ENCODE measurements at places on chromosomes 1 and 21.
A peak's percentile ranks its signal among the peaks of the same experiment; 100 is the strongest.

DNA sequence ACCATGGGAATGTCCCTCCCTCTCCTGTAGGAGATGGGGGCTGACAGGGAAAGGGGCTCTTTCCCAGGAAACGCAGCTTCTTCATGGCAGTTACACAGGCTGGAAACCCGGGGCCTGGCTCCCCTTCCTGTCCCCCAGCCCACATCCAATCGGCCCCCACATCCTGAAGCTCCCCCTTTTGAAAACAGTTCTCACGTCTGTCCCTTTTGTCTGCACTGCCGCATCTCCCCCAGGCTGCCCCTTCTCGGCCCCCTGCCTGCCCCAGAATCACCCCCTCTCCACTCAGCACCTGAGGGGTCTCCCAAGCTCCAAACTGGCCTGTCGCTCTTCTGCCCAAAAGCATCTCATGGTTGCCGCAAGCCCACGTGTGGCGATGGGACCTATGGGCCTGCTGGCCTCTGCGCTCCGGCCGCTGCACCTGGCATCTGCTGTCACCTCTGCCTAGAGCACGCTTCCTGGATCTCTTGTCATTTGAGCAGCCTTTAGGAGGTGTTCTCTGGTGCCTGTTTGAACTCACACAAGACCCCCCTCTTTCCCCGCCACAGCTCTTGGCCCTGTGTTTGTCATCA, 867 bp downstream of the SLC1A7 start:
- no peak for DNase-seq

DNA sequence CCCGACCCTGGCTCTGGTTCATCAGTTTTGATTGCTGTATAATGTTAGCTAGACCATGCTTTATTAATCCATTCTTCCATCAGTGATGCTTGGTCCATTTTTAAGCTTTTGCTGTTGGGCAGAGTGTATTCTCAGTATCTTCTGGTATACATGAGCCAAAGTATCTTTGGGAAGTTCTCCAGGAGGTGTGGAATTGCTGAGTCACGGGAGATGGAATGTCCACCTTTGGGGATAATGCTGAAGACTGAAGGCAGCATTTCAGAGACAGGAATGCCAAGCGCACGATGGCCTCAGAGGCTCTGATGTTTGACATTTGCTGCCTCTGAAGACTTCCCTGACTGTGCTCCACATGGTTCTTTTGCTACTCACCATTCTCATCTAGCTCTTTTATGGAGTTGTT, 266.3 kb upstream of the KAZN start:
- DNase-seq = no peak

DNA sequence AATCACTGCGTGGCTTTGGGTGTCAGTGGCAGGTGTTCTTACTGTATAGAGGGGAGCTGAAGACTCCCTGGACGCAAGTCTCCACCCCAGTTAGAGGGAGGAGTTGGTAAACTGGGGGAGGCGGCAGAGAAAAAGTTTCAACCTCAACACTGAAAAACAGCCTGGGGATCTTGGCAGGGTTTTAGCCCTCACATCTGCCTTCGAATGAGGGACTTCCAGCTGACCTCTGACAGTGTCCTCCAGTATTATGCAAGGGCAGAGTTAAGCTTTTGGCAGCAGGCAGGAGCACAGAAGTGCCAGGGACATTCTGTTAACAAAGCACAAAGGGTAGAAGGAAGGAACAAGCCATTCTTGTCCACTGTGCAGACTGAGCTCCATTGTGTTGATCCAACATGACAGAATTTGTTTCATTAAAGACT, 41.2 kb upstream of the RAB4A start:
- DNase-seq = no peak

DNA sequence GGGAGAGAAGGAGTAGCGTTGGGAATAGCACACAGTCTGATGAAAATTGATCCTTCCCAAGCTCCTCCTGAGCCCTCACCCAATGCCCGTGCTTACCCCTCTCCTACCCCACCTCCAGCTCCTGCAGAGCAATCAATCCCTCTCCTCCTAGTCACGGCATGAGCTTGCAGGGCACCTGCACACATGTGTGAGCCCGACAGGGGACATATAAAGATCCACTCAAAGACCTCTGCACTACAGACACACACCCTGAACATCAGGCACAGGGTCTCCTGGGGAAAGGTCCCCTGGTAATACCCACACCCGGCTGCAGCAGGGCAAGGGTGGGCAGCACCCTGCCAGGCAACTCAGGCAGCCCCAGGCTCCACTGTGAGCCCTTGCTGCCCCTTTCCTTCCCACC, 426 bp downstream of the VSIG8 start:
- no peak for DNase-seq

DNA sequence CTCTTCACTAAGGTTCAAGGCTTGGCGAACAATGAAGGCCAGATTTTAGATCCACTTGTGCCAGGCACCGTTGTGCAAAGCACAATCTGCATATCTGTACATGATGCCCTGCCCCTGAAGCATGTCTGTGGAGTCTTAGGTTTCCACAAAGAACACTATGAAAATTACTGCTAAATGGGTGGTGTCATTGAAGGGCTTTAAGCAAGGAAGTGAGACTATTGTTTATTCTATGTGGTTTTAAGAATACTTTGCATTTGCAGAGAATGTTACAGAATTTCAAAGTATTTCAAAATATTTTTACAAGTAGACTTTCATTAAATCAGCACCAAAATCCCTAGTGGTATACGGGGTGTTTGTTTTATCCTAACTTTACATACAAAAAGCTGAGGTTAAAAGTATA, 8.8 kb downstream of the TSEN15 start:
- DNase-seq = no peak

GRCh38 chr1:226625326-226625725, 76.8 kb downstream of the STUM start:
- DNase-seq = no peak

- DNase-seq = no peak
Measured at GRCh38 chr1:119038363-119038762, 50.2 kb upstream of the TBX15 start.

GRCh38 chr21:46115441-46116188, 17.7 kb downstream of the COL6A2 start:
- DNase-seq = peak; percentile 16

DNA sequence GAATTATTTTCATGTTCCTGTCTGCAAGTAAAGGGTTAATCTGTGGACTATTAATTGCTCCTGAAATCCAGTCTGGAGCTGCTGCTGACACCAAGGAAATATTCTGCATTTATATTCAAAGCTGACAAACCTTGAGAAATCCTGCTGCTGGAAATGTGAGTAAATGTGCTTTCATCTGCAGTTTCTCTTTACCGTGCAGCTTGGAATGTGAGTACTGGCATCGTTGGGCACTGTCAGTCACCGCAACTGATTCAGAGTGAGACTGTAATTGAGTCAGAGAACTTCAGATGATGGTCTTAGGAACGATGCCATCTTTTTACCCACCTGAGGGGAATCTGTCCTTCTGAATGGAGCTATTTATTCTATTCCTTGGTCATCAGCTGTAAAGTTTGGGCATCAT, 420.6 kb downstream of the SIPA1L2 start:
- no peak for DNase-seq

DNA sequence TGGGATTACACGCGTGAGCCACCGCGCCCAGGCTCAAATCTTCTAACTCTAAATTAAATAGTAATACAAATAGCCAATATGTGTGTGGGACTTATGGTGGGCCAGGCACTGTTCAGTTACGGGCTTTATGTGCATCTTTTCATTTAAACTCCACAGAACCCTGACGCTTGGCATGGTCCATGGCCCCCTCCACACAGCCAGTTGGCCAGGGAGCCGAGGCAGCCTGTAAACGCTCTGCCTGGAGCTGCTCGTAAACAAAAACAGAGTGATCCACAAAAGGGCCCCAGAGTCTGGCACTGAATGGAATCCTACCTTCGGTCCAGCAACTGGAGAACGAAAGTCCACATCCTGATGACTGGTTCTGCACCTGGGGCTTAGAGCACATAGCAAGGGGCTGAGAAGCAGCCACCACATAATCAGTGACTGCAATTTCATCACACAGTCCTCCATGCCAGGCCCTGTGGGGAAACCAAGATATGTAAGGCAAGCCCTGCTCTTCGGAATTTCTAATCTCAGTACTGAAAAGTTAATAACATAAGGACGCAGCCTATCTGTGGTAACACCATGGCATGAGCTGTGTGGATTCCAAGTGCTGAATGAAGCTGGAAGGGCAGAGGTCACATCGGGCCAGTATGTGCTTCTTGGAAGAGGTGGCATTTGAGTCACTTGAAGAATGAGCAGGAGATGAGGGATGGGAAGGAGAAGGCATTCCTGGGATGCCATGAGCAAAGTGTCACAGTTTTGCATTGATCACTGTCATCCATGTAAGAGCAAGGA, 13.5 kb upstream of the ADAMTSL4 start:
- DNase-seq = no peak

GRCh38 chr1:221734187-221734586, 7.7 kb downstream of the DUSP10 start:
- no peak for DNase-seq

DNA sequence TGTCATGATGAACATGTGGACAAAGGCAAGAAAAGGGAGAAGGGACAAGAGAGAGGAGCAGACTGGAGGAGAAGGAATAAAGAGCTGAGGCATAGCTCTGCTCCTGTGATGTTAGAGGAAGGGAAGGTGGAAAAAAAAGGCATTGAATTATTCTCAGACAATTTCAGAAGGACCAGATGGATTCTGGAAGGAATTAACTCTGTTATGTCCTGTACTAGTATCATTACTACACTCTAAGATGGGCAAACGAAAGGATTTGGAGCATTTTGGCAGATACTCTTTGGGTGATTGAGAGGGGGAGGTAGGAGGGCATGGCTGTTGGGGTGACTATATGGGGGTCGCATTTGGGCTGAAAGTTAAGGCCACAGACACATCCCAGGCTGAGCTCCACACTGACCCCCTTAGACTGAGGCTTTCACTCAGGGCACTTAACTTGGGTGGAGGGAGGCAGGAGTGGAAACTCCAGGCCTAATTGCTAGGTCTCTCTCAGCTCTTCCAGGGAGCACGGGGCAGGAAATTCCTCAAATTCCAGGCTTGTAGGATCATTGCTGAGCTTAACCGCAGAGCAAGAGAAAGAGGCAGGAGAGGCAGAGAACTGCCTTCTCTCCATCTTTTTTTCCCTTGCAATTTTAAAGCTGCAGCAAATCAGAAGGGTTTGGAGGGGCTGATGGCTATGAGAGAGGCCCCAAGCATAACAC, 25.9 kb downstream of the KIRREL1 start:
- no peak for DNase-seq

GRCh38 chr1:234696148-234696576, 86.2 kb upstream of the IRF2BP2 start:
- DNase-seq = no peak

DNA sequence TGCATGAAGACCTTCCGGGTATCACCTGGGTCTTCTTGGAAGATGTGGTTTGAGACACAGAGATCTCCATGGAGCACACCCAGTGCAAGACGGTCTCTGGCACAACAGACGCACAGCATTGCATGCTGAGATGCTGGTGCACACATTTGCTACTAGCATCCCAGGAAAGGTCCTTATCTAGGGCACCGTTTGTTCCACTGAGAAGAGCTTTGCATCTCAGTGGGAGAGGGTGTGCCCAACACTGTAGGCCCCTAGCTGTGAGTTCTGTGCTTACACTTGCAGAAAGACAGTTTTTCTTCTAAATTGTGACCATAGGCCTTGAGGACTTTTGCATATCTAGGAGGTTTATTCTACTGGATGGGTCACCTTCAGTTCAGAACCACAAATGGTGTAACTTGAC, 554.1 kb downstream of the MATN1 start:
- DNase-seq = no peak

DNA sequence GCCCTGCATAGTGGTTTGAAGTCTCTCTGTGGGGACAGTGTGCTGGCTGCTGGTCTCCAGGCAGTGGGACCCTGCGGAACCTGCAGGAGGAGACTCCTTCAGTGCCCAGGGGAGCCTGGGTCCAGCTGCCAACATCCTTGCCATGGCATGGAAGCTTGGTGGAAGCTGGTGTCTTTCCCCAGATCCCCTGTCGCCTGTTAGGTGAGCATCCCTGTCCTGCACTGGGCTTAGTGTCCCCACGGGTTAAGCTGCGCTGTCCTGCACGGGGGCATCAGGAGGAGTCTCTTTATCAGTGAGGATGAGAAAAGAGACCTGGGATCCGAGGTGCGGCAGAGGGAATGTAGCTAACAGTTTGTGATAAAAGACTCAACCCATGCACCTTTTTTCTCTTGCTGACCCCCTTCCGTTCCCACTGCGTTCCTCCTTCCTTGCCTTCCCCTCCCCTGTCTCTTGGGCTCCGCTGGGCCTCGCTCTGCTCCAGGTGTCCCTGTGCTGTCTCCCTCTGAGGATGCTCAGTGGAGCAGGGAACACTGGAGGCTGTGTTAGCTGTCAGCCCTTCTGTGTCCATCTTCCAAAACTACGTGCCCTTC, 59.3 kb downstream of the SLC37A1 start:
- DNase-seq = no peak

DNA sequence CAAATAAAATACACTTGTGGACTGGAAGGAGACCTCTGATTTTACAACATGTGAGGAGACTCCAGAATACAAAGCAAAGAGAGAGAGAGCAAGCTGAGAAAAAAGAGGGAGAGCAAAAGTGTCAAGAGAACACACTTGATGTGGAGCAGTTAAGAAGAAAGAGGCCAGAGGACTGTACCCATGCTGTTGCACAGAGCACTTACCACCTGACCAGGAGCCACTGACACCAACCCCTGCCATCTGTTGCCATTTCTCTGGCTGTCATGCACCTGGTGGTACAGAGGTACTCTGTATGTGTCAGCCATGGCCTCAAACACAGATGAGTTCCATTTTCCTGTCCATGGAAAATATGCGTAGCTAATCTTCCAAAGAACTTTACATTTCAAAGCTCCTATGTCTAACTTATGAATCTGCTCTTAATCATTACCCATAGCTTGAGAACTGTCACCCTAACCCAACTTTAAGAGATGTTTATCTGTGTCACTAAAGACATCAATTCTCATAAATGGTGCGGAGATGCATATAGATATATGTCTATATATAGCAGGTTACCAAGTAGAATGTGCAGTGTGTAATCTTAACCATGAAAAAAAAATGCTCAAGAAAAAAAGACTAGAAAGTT, 32.8 kb upstream of the ABCD3 start:
- DNase-seq = no peak

DNA sequence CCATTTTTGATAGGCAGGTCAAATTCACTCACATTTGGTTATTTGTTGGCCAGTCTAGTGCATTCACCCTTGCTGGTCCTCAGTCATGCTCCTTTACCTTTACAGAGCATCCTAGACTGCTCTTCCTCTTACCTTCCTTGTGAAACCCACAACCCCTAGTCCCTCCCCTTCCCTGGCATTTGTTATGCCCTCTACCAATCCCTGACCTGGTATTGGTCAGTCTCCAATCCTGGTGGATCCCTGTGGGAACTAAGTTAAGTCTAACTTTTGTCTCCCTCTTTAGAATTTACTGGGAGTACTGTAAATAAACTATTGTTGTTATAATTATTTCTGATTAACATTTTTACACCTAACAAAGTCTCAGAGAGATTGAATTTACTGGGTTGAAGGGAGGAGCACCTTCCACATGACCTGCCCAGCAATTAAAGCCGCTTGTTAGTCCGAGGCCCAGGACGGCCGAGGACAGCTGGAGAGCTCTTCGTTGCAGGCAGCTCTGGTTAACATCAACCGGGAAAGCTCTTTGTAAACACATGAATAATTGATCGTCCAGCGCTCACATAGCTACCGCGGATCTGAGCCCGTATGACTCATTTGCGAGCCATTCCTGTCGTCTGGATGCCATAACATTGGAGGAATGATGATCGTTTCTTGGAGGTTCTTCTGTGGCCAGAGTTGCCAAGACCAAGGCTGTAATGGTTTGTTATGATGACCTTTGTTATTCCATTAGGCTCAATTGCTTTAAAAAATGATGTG, 31.9 kb downstream of the MTARC1 start:
- no peak for DNase-seq

- no peak for DNase-seq
Measured at GRCh38 chr1:3091334-3091733, 22.3 kb downstream of the PRDM16 start.

- DNase-seq = no peak
Measured at GRCh38 chr1:101220906-101221305, 15.9 kb upstream of the S1PR1 start.

Data from D721Med (cell line).